ENCODE measurements at places on chromosomes 16 and 17. TPM values are rescaled to one million over a fixed set of nuclear protein-coding genes. Genes with fewer than 3 reads are reported as not detected.

GRCh38 chr17:34578016-34578415, 1.4 kb upstream of the TMEM132E start:
- H3K4me1 ChIP-seq: peaks cover 16% of the 10 kb centered on the region
- no peak overlapping the region for H3K4me3 ChIP-seq
- no peak for DNase-seq
- no peaks in the 10 kb centered on the region for H3K36me3 ChIP-seq
- H3K27ac ChIP-seq: no peak overlapping the region
- peaks cover 55% of the 10 kb centered on the region for H3K27me3 ChIP-seq

GRCh38 chr17:19880393-19880792, 12.7 kb upstream of the ULK2 start:
- H3K4me1 ChIP-seq: no peaks in the 10 kb centered on the region
- no peak overlapping the region for H3K4me3 ChIP-seq

DNA sequence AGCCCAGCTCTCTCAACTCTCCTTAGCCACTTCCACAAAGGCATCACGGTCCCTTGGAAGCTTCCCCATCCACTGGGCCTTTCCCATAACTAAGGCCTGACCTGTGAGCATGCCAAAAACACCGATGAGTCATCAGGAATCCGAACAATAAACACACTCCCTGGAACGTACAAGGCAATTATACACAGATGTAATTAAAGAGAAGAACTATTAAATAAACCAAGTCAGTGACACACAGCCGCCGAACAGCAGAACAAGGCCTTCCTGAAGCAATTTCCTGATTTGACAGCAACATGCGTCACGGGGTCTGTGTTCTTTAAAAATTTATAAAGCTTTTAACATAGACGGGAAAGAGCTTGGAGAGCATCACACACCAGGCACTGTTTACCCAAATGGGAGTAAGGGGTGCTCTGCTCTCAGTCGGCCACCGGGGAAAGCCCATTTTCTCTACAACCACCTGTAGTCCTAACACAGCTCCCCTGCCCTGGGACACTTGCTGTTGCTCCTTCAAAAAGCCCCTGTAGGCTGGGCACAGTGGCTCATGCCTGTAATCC, 29.4 kb downstream of the COG7 start:
- no peak overlapping the region for H3K4me3 ChIP-seq
- no peak for DNase-seq
- H3K4me1 ChIP-seq: peaks cover 34% of the 10 kb centered on the region
- H3K27me3 ChIP-seq: no peaks in the 10 kb centered on the region

- H3K27me3 ChIP-seq: no peaks in the 10 kb centered on the region
- no peak overlapping the region for H3K4me3 ChIP-seq
- no peaks in the 10 kb centered on the region for H3K4me1 ChIP-seq
- H3K36me3 ChIP-seq: peaks cover 39% of the 10 kb centered on the region
- no peak for DNase-seq
Observed at GRCh38 chr16:71648162-71648561, 22.2 kb downstream of the MARVELD3 start.

- no peak overlapping the region for H3K4me3 ChIP-seq
- peaks cover 33% of the 10 kb centered on the region for H3K27me3 ChIP-seq
- no peaks in the 10 kb centered on the region for H3K36me3 ChIP-seq
Observed at GRCh38 chr16:23842137-23842600, 6.4 kb downstream of the PRKCB start.

DNA sequence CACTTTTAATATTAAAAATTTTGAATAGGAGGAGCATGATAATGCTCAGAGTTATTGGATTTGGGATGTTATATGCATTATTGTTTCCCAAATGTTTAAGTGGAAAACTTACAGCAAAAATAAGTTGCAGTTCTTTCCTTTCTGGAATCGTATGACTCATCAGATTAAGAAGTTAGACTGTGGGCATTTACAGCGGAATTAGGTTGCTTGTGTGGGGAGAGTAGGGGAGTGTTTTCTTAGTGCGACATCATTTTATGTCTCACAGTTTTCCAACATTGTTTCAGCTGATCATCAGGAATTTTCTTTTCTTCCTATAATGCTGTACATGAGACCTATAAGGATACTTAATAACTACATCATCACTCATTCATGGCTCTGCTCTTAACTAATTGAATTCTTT, 1631.8 kb downstream of the CDH8 start:
- no peaks in the 10 kb centered on the region for H3K36me3 ChIP-seq
- no peak overlapping the region for H3K4me3 ChIP-seq
- H3K4me1 ChIP-seq: peaks cover 3% of the 10 kb centered on the region
- no peak overlapping the region for H3K27ac ChIP-seq

- H3K36me3 ChIP-seq: no peaks in the 10 kb centered on the region
- H3K4me1 ChIP-seq: no peaks in the 10 kb centered on the region
- no peak overlapping the region for H3K27ac ChIP-seq
Observed at GRCh38 chr16:10601444-10602408, 21.3 kb upstream of the EMP2 start.

- no peak overlapping the region for H3K4me3 ChIP-seq
- peaks cover 39% of the 10 kb centered on the region for H3K36me3 ChIP-seq
- peak overlapping the region; percentile 69 for H3K27ac ChIP-seq
- peaks cover 36% of the 10 kb centered on the region for H3K4me1 ChIP-seq
- DNase-seq: no peak
Observed at GRCh38 chr16:19700319-19700781, 17.7 kb downstream of the KNOP1 start.

Gene LHX1
- total RNA-seq: not detected

Gene CACNG5
- not detected for total RNA-seq

Gene RAB11FIP4
- total RNA-seq: 0.99 TPM

Gene CDT1
- total RNA-seq: 5.6 TPM

Data from osteocyte (in vitro differentiated cells).